ENCODE measurements at places on chromosomes 13 and 19.

DNA sequence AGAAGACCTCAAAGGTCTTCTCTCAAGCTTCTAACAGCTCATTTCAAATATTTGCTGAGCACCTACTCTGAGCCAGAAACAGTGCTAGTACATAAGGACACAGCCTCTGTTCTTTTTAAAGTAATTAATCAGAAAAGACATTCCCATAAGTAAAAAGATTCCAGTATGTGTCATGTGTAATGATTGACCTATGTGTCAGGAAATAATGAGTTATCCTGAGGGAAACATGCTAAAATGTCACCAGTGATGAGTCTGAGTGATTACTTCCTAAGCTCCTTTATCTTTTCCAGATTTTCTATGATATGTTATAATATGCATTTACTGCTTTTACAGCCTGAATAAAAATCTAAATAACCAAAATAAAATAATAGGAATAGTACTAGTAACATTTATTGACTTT, 107.6 kb downstream of the SLC25A15 start:
- DNase-seq: no peak

DNA sequence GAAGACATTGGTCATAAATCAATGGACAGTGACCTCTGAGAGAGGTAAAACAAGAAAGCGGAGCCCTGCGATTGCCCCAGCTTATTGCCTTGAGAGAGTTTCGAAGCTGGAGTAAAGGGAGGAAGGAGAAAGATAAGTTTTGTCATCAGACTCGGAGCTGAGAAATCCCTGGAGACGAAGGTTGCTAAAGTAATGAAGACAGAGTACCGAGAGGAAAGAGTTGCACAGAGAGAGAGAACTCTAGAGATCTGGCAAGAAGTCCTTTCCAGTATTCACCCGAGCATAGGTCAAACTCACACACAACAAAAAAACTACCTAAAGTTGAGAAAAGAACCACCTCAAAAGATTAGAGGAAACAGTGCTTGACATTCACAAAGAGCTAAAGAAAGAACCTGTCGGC, 472.0 kb downstream of the DACH1 start:
- no peak for DNase-seq

- DNase-seq: peak; percentile 37
Measured at GRCh38 chr19:51808333-51808986, 13.5 kb downstream of the FPR3 start.

GRCh38 chr13:112735791-112736190, 46.0 kb downstream of the ATP11A start:
- DNase-seq: no peak
